ENCODE measurements at places on chromosomes 3 and 15.

- no peak for DNase-seq
Observed at GRCh38 chr3:106421909-106422308, 553.1 kb upstream of the CBLB start.

GRCh38 chr15:72117486-72118016 lies 399 bp downstream of the MYO9A start:
- no peak for DNase-seq

GRCh38 chr15:80773122-80773551 lies 6.0 kb upstream of the CEMIP start:
- peak; percentile 49 for DNase-seq

GRCh38 chr3:127760791-127761440 lies 61.4 kb downstream of the MGLL start:
- DNase-seq = no peak

- DNase-seq = no peak
Observed at GRCh38 chr3:105812194-105812586, 56.6 kb downstream of the CBLB start.

- no peak for DNase-seq
Observed at GRCh38 chr3:176896640-176897039, 300.6 kb downstream of the TBL1XR1 start.

- peak; percentile 19 for DNase-seq
Observed at GRCh38 chr3:188956839-188957489, 214.8 kb upstream of the TPRG1 start.

- DNase-seq = no peak
Observed at GRCh38 chr3:160999274-160999673, 105.9 kb downstream of the B3GALNT1 start.

Measured in DMS79 treated with DMSO at 0.1 percent for 48 hours (cell line).